H1 (cell line): ENCODE measurements at places on chromosomes 3 and 15. TPM values are rescaled to one million over a fixed set of nuclear protein-coding genes. Genes with fewer than 3 reads are reported as not detected.

DNA sequence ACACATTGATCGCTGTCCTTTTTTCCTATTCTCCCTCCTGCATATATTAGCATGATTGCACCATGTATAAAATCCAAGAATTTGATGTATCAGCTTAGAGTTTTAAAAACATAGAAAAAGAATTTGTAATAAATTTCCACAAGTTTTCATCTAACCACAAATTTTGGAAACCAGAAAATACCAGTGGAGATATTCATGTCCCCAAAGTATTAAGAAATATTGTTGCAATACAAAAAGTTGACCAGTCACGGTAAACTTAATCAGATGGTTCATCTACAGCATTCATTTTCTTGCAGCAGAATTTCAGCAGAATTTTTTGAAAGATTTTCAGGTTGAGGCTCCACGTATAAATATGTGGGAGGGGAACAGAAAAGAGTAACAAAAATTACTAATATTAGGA is 500.9 kb upstream of the MDFIC2 start:
- H3K4me1 ChIP-seq, result no peaks in the 10 kb centered on the region
- DNase-seq, result no peak
- no peak overlapping the region for H3K4me3 ChIP-seq
- H3K27ac ChIP-seq, result no peak overlapping the region
- no peaks in the 10 kb centered on the region for H3K36me3 ChIP-seq

DNA sequence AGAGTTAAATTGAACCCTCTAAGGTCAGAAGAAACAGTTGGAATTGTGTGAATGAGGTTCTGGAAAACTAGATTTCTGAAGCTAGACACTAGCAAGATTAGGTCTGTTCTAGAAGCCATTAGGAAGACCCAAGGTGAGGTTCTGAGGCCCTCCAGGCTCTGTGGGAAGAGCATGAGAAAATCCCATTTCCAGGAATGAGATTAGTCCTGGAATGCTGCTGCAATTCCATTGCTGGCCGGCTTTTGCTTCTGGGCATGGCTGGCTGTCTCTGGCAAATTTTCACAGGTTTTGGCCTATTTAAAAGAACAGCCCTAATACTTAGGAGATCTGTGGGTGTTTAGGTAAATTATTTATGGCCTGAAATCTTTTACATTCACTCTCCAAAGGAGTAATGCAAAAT is 26.9 kb upstream of the PYDC2 start:
- H3K4me3 ChIP-seq, result no peak overlapping the region
- H3K4me1 ChIP-seq, result no peaks in the 10 kb centered on the region
- H3K27ac ChIP-seq, result no peak overlapping the region
- no peaks in the 10 kb centered on the region for H3K27me3 ChIP-seq
- no peaks in the 10 kb centered on the region for H3K36me3 ChIP-seq

DNA sequence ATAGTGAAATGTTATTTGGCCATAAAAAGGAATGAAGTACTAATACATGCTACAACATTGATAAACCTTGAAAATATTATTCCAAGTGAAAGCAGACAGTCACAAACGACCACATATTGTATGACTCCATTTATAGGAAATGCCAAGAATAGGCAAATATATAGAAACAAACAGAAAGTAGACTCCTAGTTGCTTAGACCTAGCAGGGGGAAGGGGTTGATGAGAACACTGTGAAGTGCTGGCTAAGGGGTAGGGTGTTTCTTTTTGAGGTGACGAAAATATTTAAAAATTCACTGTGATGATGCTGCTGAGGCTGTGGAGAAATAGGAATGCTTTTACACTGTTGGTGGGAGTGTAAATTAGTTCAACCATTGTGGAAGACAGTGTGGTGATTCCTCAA is 30.5 kb upstream of the XIRP1 start:
- no peaks in the 10 kb centered on the region for H3K27me3 ChIP-seq
- no peaks in the 10 kb centered on the region for H3K4me1 ChIP-seq
- H3K27ac ChIP-seq, result no peak overlapping the region

GRCh38 chr15:55816017-55816416 is 73.1 kb upstream of the PRTG start:
- no peak for DNase-seq
- no peaks in the 10 kb centered on the region for H3K4me1 ChIP-seq
- no peaks in the 10 kb centered on the region for H3K27me3 ChIP-seq

DNA sequence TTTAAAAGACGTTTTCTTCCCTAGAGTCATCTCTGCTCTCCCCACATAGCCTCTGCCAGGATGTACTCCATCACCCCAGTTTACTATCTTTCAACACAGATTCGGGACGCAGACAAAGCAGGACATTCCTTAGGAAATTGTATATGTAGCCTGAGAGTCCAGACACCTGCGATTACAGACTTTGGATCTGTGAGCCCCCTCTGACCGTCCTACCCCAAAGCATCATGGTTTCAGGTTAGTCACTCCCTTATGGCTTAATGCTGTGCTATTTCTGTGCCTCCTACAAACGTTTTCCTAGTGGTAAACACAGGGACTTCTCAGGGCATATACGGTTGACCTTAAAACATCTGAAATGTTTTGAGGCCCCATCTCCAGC is 234.0 kb upstream of the BHLHE40 start:
- DNase-seq, result no peak
- no peak overlapping the region for H3K4me3 ChIP-seq
- no peaks in the 10 kb centered on the region for H3K4me1 ChIP-seq
- H3K27ac ChIP-seq, result no peak overlapping the region
- no peaks in the 10 kb centered on the region for H3K36me3 ChIP-seq

DNA sequence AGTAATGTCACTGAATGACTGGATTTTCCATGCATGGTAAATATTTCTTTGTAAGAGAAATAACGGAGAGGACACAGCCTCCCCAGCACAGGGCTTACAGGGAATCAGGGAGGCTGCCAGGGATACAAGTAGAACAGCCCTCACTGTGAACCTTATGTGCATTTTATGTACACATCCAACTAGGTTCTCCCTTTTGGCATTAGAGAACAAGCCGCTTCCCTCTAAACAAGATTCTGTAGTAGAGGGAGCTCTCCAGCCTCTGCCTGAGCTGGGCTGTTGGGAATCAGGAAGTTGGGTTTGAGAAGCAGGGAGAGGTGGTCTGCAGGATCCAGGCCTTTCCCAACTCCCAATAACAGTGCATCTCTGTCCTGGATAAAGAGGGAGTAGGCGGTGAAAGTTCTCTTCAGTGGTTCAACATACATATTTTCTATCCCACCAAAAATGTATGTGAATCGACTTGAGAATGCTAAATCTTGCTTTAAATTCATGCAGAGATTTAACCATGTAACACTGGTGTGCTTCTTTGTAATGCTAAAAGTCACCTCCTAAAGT is 83.7 kb downstream of the ARNT2 start:
- H3K27me3 ChIP-seq, result no peaks in the 10 kb centered on the region
- DNase-seq, result no peak
- H3K4me1 ChIP-seq, result no peaks in the 10 kb centered on the region

GRCh38 chr15:71893691-71894090 is 83.3 kb downstream of the NR2E3 start:
- H3K27ac ChIP-seq, result no peak overlapping the region
- H3K27me3 ChIP-seq, result no peaks in the 10 kb centered on the region
- H3K4me1 ChIP-seq, result no peaks in the 10 kb centered on the region

- no peak for DNase-seq
- peaks cover 7% of the 10 kb centered on the region for H3K4me1 ChIP-seq
- H3K4me3 ChIP-seq, result no peak within 1 kb of the TSS
- H3K36me3 ChIP-seq, result no peaks in the 10 kb centered on the region
- H3K27ac ChIP-seq, result no peak within 1 kb of the TSS
Measured at GRCh38 chr3:49799761-49800160, at the start of gene CDHR4. Gene CDHR4 (minus strand): TSS chr3:49799873. CDS start chr3:49799812, 61 bp downstream.

DNA sequence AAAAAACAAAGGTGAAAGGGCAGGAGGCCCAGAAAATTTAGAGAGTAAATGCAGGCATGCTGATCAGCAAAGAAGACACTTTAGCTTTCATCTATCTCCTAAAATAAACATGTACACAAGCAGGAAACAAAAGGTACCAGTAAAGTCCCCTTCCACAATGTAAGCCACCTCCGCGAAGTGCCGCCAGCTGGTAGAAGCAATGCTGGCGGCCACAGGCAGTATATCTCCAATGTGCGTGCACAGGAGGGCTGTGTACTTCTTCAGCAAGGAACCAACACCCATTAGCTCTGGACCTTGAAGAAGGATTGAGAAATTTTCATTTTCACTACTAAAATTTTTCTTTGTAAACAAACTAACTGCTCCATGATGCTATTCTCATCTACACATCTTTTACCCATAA is 75.4 kb downstream of the HERC2 start:
- no peaks in the 10 kb centered on the region for H3K4me1 ChIP-seq
- H3K4me3 ChIP-seq, result no peak overlapping the region
- DNase-seq, result no peak

- H3K36me3 ChIP-seq, result no peaks in the 10 kb centered on the region
- no peak overlapping the region for H3K27ac ChIP-seq
- DNase-seq, result no peak
- H3K4me1 ChIP-seq, result no peaks in the 10 kb centered on the region
Measured at GRCh38 chr3:134970895-134971294, 175.8 kb downstream of the EPHB1 start.

GRCh38 chr3:71690341-71690841 is 34.8 kb downstream of the EIF4E3 start:
- no peak overlapping the region for H3K27ac ChIP-seq
- H3K4me1 ChIP-seq, result peaks cover 4% of the 10 kb centered on the region
- no peak overlapping the region for H3K4me3 ChIP-seq
- H3K27me3 ChIP-seq, result no peaks in the 10 kb centered on the region
- DNase-seq, result no peak

GRCh38 chr3:186783058-186783730 is at the start of gene EIF4A2:
Gene EIF4A2 (plus strand): TSS chr3:186783577. CDS start chr3:186783611, 34 bp downstream.
- peaks cover 41% of the 10 kb centered on the region for H3K36me3 ChIP-seq
- DNase-seq, result peak; percentile 51
- H3K27me3 ChIP-seq, result no peaks in the 10 kb centered on the region
- H3K27ac ChIP-seq, result peak within 1 kb of the TSS; percentile 98
- H3K4me1 ChIP-seq, result 0 out of 2 replicates have a peak, but pooled peaks cover 3% of the 10 kb centered on the region

GRCh38 chr3:171944118-171945016 is 95.0 kb upstream of the FNDC3B start:
- no peak overlapping the region for H3K4me3 ChIP-seq
- no peaks in the 10 kb centered on the region for H3K36me3 ChIP-seq
- no peaks in the 10 kb centered on the region for H3K27me3 ChIP-seq
- DNase-seq, result no peak

GRCh38 chr3:78091478-78092119 is 1051.7 kb downstream of the ROBO2 start:
- no peaks in the 10 kb centered on the region for H3K4me1 ChIP-seq
- no peaks in the 10 kb centered on the region for H3K36me3 ChIP-seq
- no peak overlapping the region for H3K27ac ChIP-seq
- DNase-seq, result no peak

- no peaks in the 10 kb centered on the region for H3K27me3 ChIP-seq
- H3K4me1 ChIP-seq, result no peaks in the 10 kb centered on the region; the same call in 1 of the 2 replicates
- H3K4me3 ChIP-seq, result no peak overlapping the region
- no peak overlapping the region for H3K27ac ChIP-seq
- no peak for DNase-seq
Measured at GRCh38 chr3:146101538-146101937, 59.4 kb downstream of the PLOD2 start.

DNA sequence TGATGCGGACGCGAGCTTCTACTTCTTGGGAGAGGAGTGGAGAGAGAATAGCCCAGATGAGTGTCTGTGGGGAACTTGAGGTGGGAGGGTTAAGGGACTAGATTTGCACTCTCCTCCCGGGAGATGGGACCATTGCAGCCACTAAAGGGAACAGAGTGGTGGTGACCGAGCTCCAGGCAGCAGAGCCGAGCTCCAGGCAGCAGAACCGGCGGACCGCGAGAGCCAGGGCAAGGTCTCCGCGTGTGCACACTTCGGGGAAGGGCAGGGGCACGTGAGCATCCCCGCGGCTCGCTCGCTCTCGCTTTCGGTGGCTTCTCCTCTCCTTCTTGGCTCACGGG is 1.1 kb downstream of the IGDCC3 start:
- H3K36me3 ChIP-seq, result peaks cover 14% of the 10 kb centered on the region; the same call in 1 of the 2 replicates
- peaks cover 8% of the 10 kb centered on the region; the same call in 1 of the 2 replicates for H3K27me3 ChIP-seq
- no peak for DNase-seq
- H3K4me1 ChIP-seq, result peaks cover 8% of the 10 kb centered on the region

DNA sequence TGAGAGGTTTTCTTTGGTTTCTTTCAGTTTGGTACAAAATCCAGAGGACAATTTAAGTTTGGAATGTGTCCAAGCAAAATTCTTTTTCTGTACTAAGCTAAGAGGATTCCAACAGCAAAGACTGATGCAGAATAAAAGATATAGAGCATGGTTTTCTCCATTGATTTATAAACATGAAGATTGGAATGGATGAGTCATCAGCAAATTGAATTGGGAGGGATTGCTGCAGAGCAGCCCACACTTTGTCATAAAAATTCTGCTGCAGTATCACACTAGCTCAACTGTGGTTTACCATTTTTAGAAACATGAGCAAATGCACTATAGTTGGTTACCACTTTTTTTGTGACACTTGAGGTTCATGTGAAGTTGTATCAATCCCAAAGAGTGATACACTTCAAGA is 16.1 kb upstream of the LARP6 start:
- H3K4me1 ChIP-seq, result no peaks in the 10 kb centered on the region
- H3K27me3 ChIP-seq, result no peaks in the 10 kb centered on the region
- no peaks in the 10 kb centered on the region for H3K36me3 ChIP-seq

- no peaks in the 10 kb centered on the region for H3K27me3 ChIP-seq
- no peak overlapping the region for H3K27ac ChIP-seq
- no peak for DNase-seq
- H3K4me1 ChIP-seq, result no peaks in the 10 kb centered on the region
Measured at GRCh38 chr15:95556866-95557225, 773.7 kb upstream of the NR2F2 start.

DNA sequence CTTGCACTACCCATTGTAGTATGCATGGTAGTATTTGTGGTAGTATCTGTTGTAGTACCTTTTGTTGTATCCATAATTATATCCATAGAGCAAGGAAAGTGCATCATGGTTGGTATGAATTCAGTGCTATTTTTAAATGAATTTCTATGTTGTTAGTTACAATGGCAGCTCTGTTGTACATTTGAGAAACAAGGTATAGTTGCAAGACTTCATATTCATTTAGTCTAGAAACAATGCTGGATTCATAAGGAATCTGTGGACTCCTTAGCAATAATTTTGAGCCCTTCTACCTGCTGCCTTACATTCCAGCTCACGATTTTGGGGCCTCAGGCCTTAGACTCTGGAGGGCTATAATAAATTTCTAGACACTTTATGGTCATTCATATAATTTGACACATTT is 141.8 kb downstream of the FAM43A start:
- H3K4me1 ChIP-seq, result no peaks in the 10 kb centered on the region
- no peak for DNase-seq
- no peak overlapping the region for H3K27ac ChIP-seq

GRCh38 chr3:195397524-195397923 is 45.3 kb downstream of the ACAP2 start:
- H3K4me1 ChIP-seq, result no peaks in the 10 kb centered on the region
- H3K4me3 ChIP-seq, result no peak overlapping the region
- H3K27ac ChIP-seq, result no peak overlapping the region
- H3K36me3 ChIP-seq, result no peaks in the 10 kb centered on the region
- no peak for DNase-seq

GOLGA8S gene
- total RNA-seq, result 0.11 and 0.17 TPM in 2 replicates

CDC25A gene
- total RNA-seq, result 62.1 and 65.0 TPM in 2 replicates

TLR9 gene
- not detected in 2 replicates for total RNA-seq

CADPS gene
- 10.2 and 11.7 TPM in 2 replicates for total RNA-seq

FGF12 gene
- 13.6 and 16.6 TPM in 2 replicates for total RNA-seq

PP2D1 gene
- not detected in 2 replicates for total RNA-seq

PCOLCE2 gene
- total RNA-seq, result 11.6 and 12.6 TPM in 2 replicates

GP9 gene
- not detected in 2 replicates for total RNA-seq

ZFAND6 gene
- total RNA-seq, result 122 and 136 TPM in 2 replicates

SH2D7 gene
- total RNA-seq, result not detected in 2 replicates

NR2E3 gene
- total RNA-seq, result 0.40 and 0.56 TPM in 2 replicates

CHRNB4 gene
- total RNA-seq, result 2.4 and 2.6 TPM in 2 replicates
